AG09309 (cell line): ENCODE measurements at places on chromosomes 16 and 17.
A peak's percentile ranks its signal among the peaks of the same experiment; 100 is the strongest.

DNA sequence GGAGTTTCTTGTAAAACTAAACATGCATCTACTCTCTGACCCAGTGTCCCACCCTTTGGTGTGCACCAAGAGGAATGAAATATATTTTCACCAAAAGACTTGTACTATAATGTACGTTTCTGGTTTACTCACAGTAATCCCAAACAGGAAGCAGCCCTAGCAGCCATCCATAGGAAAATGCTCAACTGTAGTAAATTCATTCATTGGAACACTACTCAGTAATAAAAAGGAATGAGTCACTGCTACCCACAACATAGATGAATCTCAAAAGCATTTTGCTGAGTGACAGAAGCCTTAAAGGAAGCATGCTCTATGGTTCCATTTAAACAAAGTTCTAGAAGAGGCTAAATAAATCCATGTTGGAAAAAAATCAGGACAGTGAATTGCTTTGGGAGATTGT, 37.6 kb upstream of the DHRS7B start:
- peak; percentile 29 for DNase-seq

DNA sequence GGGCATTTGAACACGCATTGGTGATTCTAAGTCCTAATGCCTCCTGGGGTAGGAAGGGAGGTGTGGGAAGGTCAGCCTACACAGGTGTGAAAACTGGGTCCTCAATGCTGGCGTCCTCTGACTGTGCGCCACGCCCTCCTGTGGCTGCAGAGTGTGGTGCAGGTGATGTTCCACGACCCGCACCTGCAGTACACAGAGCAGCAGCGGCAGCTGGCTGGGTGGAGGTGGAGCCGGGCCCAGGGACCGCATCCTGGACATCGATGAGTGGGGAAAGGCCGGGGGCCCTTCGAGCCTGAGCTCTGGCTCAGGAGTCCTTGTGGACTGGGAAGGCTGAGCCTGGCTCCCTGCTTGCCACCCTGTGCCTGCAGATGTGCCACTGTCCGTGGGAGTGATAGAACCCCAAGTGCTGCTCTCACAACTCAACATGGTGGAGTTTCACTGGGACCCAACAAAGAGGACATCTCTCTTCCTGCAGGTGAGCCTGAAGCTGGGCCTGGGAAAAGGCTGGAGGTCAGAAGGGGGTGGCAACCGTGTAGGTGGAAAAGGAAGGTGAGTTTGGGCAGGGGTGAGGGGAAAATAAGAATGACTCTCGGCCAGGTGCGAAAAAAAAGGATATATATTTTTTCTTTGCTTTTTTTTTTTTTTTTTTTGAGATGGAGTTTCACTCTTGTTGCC, 14.0 kb upstream of the STAC2 start:
- DNase-seq: no peak

DNA sequence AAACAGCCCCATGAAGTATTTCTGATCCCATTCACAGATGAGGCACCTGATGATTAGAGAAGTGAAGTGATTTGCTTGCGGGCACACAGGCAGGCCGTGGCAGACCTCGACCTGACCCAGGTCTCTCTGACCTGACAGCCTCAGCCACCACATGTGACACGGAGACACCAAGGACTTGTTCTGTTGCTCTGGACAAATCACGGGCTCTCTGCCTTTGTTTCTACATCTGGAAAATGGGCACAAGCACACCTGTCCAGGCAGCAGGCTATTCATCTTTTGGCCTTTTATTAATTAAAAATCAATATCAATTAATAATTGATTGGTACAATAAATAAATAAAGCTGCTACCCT, 3.4 kb downstream of the MAP3K14 start:
- no peak for DNase-seq

- no peak for DNase-seq
Measured at GRCh38 chr16:4057439-4057877, 58.8 kb downstream of the ADCY9 start.

- DNase-seq: no peak
Measured at GRCh38 chr16:17117906-17118577, 352.7 kb downstream of the XYLT1 start.

- DNase-seq: no peak
Measured at GRCh38 chr17:50103252-50103651, 8.1 kb downstream of the PDK2 start.

DNA sequence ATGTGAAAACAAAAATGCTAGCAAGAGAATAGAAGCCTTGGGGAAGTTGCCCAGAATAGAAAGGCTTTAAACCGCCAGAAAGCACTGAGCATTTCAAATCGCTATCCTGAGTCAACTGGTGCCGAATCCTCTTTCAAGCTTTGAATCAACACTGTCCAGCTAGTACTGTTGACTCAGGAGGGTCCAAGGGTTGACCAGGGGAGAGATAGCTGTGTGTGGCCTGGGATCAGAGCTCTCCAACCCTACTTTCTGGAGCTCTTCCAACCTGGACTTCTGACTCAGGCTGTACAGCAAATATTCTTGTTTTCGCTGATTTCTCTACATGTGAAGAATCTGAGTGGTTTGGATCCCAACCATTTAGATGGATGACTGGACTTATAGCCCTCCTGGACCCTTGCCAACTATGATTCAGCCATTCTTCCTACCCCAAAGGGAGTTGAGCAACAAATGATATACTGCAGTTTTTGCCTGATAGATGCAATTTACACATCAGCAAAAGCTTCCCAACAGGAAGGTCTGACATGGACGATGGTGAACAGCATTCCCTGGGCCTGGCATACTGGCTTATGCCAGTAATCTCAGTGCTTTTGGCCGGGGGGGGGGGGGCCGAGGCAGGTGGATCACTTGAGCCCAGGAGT, 154.0 kb upstream of the SDK2 start:
- DNase-seq: peak; percentile 25

- DNase-seq: no peak
Measured at GRCh38 chr17:51115179-51115578, 5.5 kb downstream of the SPAG9 start.

GRCh38 chr17:5283571-5284315, 1.7 kb downstream of the RABEP1 start:
- no peak for DNase-seq

- DNase-seq: peak; percentile 52
Measured at GRCh38 chr16:82995924-82996441, 369.2 kb downstream of the CDH13 start.

- no peak for DNase-seq
Measured at GRCh38 chr16:29775742-29776408, 2.2 kb upstream of the ZG16 start.

- peak; percentile 51 for DNase-seq
Measured at GRCh38 chr16:85027349-85027957, at the start of gene KIAA0513. KIAA0513 (plus strand) TSS chr16:85027795; CDS start chr16:85067072, 39,277 bp downstream.

- DNase-seq: no peak
Measured at GRCh38 chr16:88769617-88770460, 15.2 kb downstream of the PIEZO1 start.

- peak; percentile 18 for DNase-seq
Measured at GRCh38 chr17:60169921-60170817, 20.4 kb downstream of the CA4 start.

DNA sequence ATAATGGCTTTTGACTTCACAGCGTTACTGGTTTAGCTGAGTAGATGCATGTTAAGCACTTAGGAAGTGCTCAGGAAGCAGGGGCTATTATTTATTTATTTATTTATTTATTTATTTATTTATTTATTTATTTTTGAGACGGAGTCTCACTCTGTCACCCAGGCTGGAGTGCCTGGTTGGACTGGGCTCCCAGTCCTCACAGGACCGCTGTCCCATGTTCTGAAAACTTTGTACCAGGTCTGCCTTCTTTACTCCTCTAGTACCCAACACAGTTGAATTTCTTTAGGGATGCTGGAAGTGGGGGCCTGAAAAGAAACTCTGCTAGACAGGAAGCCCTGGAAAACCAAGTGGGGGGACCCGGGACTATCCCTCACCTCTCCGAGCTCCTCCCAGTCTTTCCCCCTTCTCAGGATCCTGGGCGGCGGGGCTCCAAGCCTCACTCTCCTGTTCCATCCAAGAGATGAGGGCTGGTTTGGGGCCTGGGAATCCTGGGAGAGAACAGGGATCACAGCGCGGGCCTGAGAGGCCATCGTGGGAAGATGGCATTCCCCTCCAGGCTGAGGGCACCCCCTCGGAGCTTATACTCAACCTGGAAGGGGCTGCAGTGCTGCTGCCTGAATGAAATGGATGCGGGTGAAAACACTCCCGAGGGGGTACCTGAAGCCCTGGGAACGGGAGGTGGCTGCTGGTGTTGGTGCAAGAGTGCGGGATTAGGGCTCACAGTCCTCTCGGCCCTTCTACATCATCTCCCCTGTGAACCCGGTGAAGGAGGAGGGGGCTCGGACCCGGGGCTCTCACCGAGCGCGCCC, 674 bp downstream of the ZNF688 start:
- DNase-seq: no peak
